ENCODE measurements at places on chromosomes 7 and 10.

DNA sequence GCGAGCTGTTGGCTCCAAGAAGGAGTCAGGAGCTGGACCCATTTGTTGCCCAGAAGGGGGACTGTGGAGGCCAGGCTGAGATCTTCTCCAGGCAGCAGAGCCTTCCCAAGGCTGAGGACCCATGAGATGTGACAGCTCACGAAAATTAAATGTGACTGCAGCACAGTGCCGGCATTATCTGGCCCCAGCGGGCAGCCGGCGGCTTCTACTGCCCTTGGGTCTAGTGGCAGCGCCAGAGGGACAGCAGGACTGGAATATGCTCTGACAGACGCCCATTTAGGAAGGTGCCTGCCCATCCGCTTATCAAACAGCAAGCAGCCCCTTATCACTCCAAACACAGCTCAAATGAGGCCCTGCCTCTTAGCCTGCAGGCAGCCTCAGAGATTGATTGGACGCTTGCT, 122.9 kb upstream of the LYZL2 start:
- DNase-seq, result no peak

DNA sequence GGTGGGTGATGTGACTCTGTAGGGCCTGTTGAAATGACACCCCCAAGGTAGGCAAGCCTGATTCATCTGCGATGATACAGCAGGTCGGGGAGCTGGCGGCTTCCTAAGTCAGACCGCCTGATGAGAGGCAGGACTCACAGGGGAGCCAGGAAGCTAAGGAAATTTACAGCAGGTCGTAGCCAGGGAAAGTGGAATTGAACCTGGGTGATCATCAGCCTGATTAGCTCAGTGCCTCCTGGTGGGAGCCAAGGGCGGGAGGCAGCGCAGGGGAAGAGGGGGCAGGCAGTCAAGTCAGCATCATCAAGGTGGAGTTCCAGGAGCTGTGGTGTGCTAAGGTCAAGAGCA, 18.5 kb upstream of the TRIM56 start:
- DNase-seq, result no peak

- no peak for DNase-seq
Observed at GRCh38 chr7:103413407-103413806, 32.6 kb downstream of the SLC26A5 start.

GRCh38 chr7:30519122-30519521, 14.5 kb upstream of the GGCT start:
- no peak for DNase-seq

GRCh38 chr7:25944777-25945515, 207.1 kb upstream of the NFE2L3 start:
- no peak for DNase-seq

GRCh38 chr10:33859319-33860022, 525.0 kb upstream of the NRP1 start:
- no peak for DNase-seq

- no peak for DNase-seq
Observed at GRCh38 chr7:96589038-96589437, 120.6 kb downstream of the SEM1 start.

- no peak for DNase-seq
Observed at GRCh38 chr10:72649291-72649690, 23.4 kb upstream of the MICU1 start.

GRCh38 chr7:17015598-17016031, 133.8 kb upstream of the AGR3 start:
- DNase-seq, result no peak

GRCh38 chr10:104299031-104299904, 30.3 kb downstream of the GSTO2 start:
- DNase-seq, result no peak

Data from CD4-positive, alpha-beta T cell treated with Interleukin-21 for 1 hour (primary cell).